NCI-H2081 treated with DMSO at 0.1 percent for 48 hours (cell line): ENCODE measurements at places on chromosomes 1 and 21.

DNA sequence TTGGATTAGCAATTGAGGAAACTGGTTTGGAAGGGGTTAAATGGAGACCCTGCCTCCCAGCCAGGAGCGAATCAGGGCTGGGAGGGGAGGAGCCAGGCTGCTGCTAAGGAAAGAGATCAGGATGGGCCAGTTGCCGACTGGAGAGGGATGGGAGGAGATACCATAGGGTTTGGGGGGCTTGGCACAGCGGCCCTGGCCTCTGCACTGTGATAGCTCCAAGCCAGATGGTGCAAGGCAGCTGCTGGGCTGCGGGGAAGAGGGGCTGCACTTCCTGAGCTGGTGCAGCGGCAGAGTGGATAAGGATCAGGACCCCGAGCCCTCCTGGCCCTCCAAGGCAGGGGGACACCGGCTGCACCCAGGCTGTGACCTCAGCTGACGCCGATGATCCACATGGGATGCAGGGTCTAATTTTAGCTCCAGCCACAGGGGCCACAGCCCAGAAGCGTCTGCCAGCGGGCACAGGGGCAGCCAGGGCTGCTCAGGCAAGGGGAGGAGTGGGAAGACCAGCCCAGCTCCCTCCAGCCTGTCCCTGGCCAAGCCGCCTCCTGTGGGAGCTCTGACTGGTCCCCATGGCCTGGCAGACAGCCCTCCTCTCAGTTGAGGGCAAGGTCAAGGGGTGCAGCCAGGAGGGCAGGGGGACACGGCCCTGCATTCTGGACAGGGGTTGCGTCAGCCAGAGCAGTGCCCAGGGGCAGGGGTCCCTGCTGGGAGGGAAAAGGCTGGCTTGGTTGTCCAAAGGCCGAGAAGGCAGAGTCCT is at the start of gene EXTL1:
Gene EXTL1 (plus strand): TSS at position 129 of the 757 bp plus-strand sequence. CDS start 872 bp downstream, outside the sequence.
- DNase-seq: no peak

DNA sequence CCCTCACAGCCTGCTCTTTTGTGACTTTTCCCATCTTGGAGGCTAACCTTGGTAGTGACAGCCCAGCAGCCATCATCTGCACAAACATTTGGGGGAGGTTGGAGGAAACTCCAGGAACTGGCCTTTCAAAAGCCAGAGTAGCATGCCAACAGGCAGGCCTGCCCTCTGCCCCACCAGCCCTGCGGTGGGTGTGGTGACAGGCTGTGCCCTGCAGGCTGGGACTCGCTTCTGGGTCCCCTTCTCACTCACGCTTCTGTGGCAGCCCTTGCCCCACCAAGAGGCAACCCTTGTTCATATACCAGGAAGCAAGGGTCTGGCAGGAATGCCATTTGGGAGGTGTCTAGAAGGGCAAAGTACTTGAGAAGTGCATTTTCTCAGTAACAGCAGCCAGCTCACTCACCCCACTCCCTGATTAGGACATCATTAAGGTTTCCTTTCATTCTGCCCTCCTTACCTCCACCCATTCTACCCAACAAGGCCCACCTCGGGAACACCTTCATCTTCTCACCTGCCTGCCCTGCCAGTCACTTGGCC is 20.8 kb upstream of the FAM3B start:
- no peak for DNase-seq

- DNase-seq: peak; percentile 2
Measured at GRCh38 chr21:40681164-40681859, 165.6 kb downstream of the DSCAM start.

- no peak for DNase-seq
Measured at GRCh38 chr1:9736241-9736640, 84.7 kb downstream of the PIK3CD start.

DNA sequence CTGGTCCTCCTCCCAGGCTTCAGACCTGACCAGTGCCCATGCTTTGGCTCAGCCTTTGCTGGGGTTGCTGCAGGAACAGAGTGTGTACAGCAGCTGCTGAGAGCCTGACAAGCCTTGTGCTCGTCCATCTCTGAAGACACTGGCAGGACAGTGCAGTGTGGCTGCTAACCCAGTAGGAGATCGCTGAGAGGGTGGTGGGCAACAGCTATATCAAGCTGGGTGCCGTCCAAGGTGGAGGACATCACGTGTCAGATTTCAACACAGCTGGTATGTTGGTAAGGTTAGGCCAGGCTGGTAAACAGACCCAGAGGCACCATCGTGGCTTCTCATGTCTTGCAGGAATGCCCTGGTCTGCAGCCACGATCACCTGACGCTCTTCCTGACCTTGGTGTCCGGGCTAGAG is 17.9 kb upstream of the SLC25A34 start:
- DNase-seq: no peak

DNA sequence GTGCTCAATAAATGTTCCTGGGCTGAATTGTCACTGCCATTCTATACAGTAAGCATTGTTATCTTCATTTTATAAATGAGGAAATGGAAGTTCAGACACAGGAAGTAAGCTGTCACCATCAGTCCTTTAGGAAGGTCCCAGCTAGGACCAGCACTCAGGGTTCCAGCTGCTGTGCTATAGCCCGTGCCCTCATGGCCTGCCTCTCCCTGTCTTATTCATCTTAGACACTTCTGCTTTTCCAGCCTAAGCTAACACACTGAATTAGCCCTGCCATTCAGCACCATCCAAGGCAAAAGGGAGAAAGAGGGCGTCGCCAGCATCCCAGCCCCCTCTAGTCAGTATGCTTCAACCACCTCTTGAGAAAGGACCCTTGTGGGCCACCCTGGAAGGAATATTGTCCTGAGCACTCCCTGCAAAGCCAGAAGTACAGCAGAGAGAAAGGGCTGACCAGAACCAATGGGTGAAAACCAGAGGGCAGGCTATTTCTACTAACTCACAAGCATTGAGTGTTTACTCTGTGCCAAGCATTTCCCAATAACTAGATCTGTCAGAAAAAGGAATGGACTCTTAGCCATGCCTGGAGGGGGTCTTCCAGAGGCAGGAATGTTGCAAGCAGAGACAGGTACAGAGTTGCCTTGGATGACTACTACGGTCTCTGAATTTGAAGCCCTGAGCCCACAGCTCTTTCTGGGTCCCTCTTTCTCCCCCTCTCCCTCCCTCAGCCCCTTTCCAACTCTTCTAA is 77.9 kb upstream of the NFIA start:
- no peak for DNase-seq

DNA sequence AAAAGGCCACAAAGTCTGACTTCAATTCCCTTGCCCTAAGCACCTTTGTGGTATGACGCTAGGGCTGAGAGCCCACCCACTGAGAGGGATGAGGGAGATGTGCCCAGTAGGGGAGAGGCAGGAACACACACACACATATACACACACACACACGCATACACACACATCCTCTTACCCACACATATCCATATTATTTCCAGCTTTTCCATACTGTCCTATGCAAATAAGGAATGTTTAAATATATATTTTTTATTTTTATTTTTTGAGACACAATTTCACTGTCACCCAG is 3.0 kb downstream of the RAB25 start:
- DNase-seq: no peak

- no peak for DNase-seq
Measured at GRCh38 chr1:29641921-29642320, 405.6 kb downstream of the PTPRU start.

DNA sequence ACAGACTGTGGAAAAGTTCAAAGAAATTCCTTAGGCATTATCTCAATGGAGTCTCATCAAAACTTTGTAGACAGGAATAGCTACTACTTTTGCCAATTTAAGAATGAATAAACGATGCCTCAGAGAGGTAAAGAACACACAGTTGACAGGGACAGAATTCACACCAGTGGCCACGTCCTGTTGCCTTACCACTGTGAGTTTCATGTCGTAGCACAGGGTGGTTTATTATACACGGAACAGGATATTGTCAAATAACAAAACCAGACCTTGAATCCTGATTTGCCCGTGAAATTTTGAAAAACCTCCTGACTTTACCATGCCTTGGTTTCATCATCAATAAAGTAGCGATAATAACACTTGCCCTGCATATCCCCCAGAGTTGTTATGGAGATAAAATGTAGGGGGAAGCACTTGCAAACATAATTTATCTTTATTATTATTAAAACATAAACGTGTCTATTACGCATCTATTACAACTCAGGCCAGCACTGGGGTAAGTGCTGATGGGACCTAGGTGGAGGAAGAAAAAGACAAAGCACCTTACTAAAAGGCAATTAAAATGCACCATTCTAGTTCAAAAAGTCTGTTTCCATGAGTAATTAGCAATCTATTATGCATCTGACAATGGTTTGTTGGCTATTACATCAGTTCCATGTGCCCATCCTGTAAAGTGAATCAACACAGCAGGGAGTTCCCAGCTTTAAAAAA is 408.1 kb upstream of the RUNX1 start:
- DNase-seq: no peak

GRCh38 chr1:54396261-54396933 is 9.8 kb downstream of the SSBP3 start:
- DNase-seq: no peak

GRCh38 chr1:68780919-68781318 is 284.0 kb upstream of the DEPDC1 start:
- no peak for DNase-seq

GRCh38 chr1:27374362-27375086 is at the start of gene FCN3:
Gene FCN3 (minus strand): TSS chr1:27374824. CDS start chr1:27374818, 6 bp downstream.
- no peak for DNase-seq

- no peak for DNase-seq
Measured at GRCh38 chr21:35506352-35506751, 457.2 kb upstream of the RUNX1 start.

DNA sequence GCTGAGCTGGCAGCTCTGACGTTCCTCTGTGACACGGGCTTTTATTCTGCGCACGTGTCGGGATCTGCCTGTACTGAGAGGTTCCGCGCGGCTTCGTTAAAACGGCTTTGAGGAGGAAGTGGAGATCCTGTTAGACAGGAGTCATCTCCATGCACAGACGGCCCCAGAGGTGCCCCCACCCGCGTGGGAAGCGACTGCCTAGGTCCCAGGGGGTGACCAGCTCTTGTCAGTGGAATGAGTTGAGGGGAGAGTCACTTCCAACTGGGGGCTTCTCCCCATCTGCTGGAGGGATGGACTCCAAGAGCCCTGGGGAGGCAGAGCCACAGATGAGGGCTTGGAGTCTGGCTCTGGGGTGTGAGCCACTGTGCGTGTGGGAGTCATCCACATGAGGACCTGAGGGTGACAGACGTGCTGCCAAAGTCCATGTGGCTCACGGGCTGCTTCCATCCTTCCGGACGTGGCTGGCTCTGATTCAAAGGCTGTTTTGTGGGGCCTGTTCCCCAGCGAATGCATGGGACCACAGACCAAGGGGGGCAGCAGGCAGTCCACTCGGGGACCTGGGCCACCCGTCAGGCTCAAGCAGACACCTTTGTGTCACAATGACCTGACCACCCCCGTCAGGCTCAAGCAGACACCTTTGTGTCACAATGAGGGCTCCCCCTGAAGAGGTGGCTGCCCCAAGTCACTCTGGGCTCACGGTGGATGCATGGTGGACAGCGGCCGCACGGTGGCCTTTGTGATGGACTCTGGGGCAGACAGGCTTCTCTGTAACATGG is 26.8 kb downstream of the PTTG1IP start:
- DNase-seq: no peak

DNA sequence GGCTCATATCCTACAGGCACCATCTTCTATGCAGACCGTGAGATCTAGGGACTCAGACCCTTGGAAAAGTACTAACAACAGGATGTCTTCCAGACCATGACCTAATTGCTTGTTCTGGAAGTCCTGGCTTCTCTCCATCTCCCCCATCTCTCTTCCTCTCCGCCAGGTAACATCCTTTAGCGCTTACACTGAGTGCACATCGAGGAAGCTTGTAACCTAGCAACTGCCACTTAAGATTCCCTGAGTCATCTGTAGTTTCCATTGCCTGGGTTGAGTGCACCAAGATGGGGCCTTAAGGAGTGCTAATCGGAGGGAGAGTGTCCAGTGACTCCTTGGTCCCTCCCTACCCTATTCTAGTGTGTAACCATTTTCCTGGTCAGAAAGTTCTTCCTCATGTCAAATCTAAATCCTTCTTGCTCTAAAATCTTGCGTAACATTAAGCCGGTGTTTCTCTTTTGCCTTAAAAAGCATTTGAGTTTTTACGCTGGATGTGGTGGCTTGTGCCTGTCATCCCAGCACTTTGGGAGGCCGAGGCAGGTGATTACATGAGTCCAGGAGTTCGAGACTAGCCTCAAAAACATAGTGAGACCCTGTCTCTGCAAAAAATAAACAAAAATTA is 9.7 kb downstream of the KLHDC8A start:
- DNase-seq: no peak
